Occipital lobe (tissue), 3 donors: ENCODE measurements at places on chromosomes 5 and 9.

- DNase-seq: peak; percentile 34
Measured at GRCh38 chr9:126587187-126588185, 26.2 kb upstream of the LMX1B start.

DNA sequence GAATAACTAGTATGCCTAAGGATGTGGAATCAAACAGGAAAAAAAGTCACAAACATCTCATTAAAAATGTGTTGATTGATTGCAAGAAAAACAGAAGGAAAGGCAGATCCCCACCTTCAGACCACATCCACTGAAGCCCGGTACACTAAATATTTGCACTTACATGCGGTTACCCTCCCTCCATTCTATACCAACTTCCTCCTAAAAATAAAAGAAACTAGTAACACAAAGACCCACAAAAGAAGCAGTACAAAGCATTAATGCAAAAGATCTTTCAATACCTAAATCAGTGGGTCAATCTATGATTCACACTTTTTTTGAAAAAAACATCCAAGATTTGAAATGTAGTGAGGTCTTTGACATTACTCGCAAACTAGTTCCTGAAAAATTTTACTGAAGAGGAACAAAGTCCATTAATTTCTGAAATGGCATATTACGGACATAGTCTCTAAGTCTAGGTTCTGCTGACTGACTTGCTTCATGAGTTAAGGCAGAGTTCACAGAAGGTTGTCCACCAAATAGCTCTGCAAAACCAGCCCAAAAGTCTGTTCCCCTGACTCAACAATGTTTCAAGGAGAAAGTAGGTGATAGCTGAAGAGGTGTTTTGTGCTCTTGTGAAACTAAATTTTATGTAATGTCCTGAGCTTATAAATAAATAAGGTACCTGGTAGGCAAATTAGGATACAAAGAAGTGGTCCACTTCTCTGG is 100.7 kb downstream of the PAM start:
- DNase-seq: no peak

DNA sequence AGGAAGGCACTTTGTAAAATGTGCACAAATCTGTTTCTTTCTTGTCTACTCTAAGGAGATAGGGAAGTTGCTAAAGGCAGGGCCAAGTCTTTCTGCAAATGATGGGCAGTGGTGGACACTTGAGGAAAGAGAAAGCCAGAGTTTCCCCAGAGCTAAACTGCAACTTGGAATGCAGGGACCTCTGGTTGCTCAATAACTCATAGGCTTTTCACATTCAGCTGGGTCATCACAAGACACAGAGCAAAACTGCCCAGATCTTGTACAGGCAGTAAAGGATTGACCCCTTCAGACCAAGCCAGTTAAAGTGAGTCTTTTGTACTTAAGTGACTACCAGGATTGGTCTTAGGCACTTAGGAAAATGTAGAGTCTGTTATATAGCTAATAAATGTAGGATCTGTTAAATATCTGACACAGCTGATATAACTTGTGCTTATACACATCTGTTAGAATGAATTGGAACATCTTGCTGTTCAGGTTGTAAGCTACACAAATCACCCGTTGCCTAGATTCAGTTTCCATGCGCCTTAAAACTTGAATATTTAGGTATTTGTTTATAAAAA is 13.5 kb upstream of the AGXT2 start:
- no peak for DNase-seq

DNA sequence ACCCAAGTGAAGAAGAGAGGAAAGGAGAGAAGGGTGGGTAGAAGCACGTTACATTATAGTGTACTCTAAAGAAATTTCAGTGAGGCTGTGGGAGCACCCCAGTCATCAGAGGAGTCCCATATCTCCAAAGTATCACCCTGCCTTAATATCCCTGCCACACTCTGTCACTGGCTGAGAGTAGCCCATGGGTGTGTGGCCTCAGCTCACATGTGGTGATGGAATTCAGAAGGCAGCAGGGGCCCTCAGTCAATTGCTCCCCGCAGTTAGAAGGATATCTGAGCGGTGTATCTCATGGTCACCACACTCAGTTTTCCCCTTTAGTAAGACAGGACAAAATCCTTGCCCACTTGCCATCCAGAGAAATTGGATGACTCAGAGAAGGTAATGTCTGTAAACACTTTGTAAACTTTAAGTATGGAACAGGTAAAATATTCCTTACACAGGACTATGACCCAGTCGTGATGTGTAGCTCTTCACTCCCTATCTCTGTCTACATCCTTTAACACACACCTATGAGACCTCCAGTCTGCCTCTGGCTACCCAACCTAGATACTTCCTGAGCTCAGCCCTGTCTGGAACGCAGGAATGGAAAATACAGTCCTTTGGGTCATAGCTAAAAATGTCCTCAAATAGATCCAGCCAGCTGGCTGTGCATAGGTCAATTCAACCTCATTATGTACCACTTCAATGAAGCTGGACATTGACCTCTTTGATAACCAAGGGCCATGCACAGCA is 24.3 kb upstream of the PLIN2 start:
- no peak for DNase-seq

- no peak for DNase-seq
Measured at GRCh38 chr9:96381125-96381524, 2.4 kb downstream of the SLC35D2 start.

GRCh38 chr5:67942421-67942820 is 273.1 kb upstream of the PIK3R1 start:
- DNase-seq: no peak

GRCh38 chr9:15070716-15071115 is 160.5 kb upstream of the FREM1 start:
- no peak for DNase-seq

DNA sequence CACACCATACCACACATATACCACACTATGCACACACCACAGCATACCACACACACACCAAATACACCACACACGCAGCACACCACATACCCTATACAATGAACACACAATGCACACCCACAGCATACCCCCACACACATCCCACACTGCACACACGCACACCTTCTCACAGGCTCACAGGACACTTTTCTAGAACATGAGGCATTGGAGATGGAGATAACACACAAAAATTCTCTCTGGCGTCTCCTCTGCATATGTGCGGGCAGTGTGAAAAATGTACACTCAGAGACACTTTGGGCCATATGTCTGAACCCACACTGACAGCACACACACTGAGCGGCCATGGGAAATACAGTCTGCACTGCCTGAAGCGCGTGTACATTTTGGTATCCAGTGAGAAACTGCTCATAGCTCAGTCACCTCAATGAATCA is 278.1 kb downstream of the GADD45G start:
- no peak for DNase-seq

DNA sequence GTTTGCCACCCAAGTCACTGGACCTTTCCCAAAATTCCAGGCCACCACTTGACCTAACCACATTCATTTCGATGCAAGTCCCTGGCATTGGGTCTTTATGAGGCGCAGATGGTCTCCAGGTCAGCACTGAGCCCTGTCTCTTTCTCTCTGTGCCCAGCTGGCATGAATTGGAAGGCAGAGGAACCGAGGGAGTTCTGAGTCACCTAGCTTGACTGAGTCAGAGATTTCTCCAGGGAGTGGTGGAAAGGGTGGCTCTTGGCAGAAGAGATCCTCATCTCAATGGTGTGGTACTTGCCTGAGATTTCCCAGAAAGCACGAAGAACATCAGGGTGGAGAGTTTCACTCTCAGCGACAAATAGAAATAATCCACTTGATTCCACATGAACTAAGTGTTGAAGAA is 43.8 kb downstream of the WDR36 start:
- peak; percentile 35 for DNase-seq
